SIG-M5 (cell line): ENCODE measurements at places on chromosomes 16 and 17.

GRCh38 chr17:7915179-7915610 lies 894 bp downstream of the RNF227 start:
- DNase-seq: no peak

- no peak for DNase-seq
These were observed 26.0 kb downstream of the CBFB start for GRCh38 chr16:67054901-67055300.

DNA sequence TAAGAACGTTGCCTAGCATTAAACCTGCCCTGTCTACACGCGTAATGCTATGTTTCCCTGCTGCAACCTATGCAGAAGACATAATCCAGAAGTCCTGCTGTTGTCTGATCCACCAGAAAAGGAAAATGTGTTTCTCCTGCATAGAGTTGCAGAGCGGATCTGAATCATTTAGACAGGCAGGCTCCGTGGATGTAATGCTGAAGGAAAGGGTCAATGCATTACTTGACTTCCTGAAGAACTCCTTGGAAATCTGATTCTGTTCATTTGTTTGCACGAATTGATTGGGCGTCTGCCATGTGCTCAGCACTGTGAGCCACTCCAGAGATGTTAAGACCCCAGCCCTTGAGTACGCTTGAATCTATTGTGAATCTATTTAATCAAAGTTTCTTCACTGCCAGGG lies 83.4 kb downstream of the FOXL1 start:
- DNase-seq: no peak

GRCh38 chr17:73974536-73974935 lies 228.9 kb upstream of the RPL38 start:
- no peak for DNase-seq
